ENCODE measurements at places on chromosomes 12 and 14. TPM values are rescaled to one million over a fixed set of nuclear protein-coding genes. Genes with fewer than 3 reads are reported as not detected.

The KCNC2 gene
- total RNA-seq, result not detected

The DPF3 gene
- 25.6 TPM for total RNA-seq

The GNS gene
- 19.8 TPM for total RNA-seq

The TCL1B gene
- not detected for total RNA-seq

GRCh38 chr12:32178341-32179010, 71.8 kb downstream of the BICD1 start:
- H3K36me3 ChIP-seq, result no peaks in the 10 kb centered on the region
- H3K27ac ChIP-seq, result no peak overlapping the region
- no peak overlapping the region for H3K4me3 ChIP-seq
- H3K27me3 ChIP-seq, result no peaks in the 10 kb centered on the region
- H3K4me1 ChIP-seq, result no peaks in the 10 kb centered on the region

DNA sequence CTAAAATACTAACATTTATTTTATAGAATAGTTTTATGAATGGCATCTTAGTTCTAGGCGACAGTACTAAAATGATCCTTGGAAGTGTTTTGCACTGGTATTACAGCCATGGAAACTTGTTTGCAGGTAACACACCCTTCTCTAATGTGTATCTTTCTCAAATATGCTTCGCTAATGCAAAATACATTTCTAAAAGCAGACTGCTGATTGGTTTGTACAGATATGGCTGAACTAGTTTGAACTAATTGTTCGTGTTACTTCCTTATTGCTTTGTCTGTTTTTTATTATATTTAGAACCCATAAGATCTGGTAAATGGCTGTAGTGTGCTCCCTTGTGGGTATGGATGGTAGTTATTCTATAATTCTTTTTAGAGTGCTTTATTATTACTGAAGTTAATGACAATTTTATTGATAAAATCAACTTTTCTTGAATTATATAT, 53.0 kb downstream of the ATF7IP start:
- H3K36me3 ChIP-seq, result no peaks in the 10 kb centered on the region
- no peaks in the 10 kb centered on the region for H3K27me3 ChIP-seq
- peak overlapping the region; percentile 9 for H3K4me3 ChIP-seq
- H3K4me1 ChIP-seq, result no peaks in the 10 kb centered on the region

GRCh38 chr12:51368640-51369517, 22.3 kb downstream of the GALNT6 start:
- H3K36me3 ChIP-seq, result no peaks in the 10 kb centered on the region
- peak overlapping the region; percentile 75 for H3K27ac ChIP-seq
- H3K27me3 ChIP-seq, result no peaks in the 10 kb centered on the region
- peaks cover 11% of the 10 kb centered on the region for H3K4me1 ChIP-seq
- DNase-seq, result peak; percentile 70

DNA sequence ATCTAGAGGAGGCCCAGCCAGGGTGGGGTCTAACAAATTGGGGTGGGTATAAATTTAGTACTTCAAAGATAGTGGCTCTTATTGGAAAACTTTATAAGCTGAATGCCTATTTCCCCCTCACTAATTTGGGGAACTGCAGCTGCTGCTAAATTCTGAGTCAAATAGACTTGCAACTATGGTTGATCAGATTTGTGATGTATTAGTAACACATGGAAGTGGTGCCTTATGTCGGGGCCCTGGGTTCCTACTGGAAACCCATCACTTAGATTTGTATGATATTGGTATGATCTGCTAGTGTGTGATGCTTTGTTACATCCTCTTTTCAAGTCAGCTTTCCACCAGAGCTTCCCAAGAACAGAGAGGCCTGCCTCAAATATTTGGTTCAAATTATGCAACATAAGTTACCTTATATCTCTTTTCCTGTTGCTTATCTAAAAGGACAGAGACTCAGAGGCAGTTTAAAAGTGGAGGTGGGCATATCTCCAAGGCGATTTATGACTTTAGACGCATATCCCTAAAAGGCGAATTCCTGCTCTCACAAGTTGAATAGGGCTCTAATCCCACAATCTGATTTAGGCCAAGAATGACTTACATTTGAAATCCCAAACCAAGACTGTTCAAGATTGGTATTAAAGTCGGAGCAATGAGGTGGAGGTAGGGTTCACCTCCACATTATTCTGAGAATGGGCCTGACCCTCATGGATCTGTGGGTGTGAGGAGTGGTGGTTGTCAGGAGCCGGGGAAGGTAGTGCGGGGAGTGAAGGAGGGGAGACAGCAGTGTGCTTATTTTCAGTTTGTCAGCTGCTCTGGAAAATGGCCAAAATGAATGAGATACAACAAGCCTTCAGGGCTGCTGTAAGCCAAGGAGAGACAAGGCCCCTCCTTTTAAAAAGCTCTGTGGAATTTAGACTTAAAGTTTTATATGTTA, 425.8 kb downstream of the RAD51B start:
- peaks cover 86% of the 10 kb centered on the region for H3K4me1 ChIP-seq
- no peaks in the 10 kb centered on the region for H3K36me3 ChIP-seq
- DNase-seq, result no peak
- H3K4me3 ChIP-seq, result no peak overlapping the region

DNA sequence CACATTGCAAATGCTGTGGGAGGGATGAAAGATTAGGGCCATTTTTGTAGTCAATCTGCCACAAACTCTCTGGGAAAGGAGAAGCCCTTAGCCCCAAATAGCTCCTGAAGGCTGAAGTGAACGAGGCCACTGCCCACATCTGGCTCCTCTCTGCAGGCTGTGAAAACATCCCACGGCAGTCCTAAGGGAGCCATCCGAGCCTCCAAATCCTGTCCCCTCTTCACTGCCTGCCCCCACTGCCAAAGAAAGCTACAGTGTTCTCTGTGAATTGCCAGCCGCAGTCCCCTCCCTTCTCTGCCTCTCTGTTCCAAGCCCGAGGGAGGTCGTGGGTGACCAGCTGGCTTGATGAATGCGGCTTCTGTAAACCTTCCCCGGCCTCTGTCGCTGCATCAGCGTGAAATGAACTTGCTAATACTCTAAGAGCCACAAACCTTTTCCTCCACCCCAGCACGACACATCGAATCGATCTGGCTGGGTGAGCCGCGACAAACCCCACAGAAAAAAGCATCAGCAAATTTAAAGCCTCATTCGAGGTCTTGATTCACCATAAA, 180.7 kb upstream of the NRXN3 start:
- H3K27me3 ChIP-seq, result no peaks in the 10 kb centered on the region
- DNase-seq, result no peak
- H3K4me1 ChIP-seq, result no peaks in the 10 kb centered on the region
- H3K36me3 ChIP-seq, result no peaks in the 10 kb centered on the region
- H3K27ac ChIP-seq, result no peak overlapping the region
- H3K4me3 ChIP-seq, result no peak overlapping the region

GRCh38 chr14:92897922-92898565, 24.9 kb upstream of the CHGA start:
- no peak for DNase-seq
- no peaks in the 10 kb centered on the region for H3K4me1 ChIP-seq
- no peaks in the 10 kb centered on the region for H3K36me3 ChIP-seq
- H3K27me3 ChIP-seq, result no peaks in the 10 kb centered on the region
- no peak overlapping the region for H3K27ac ChIP-seq

- no peak overlapping the region for H3K27ac ChIP-seq
- no peaks in the 10 kb centered on the region for H3K27me3 ChIP-seq
- no peak overlapping the region for H3K4me3 ChIP-seq
- no peaks in the 10 kb centered on the region for H3K4me1 ChIP-seq
- DNase-seq, result no peak
Measured at GRCh38 chr12:80374615-80375014, 69.4 kb upstream of the PTPRQ start.
